Nephron progenitor cell (in vitro differentiated cells): ENCODE measurements at places on chromosomes 12 and 14.

DNA sequence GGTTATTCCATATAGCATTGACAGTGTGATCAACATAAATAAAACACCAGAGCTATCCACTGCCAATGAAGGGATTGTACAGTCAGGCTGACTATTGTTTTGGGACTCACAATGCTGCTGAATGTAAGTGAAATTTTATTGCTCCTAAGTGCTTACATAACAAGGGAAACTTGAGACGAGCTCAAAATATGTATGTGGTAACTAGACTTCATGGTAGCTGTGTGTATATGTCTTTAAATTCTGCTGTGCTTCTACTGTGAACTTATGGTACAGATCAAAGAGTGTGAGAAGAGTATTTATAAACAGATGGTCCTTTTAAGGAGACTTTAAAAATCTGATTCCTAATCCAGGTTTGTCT lies 6.9 kb downstream of the FLRT2 start:
- DNase-seq = no peak

DNA sequence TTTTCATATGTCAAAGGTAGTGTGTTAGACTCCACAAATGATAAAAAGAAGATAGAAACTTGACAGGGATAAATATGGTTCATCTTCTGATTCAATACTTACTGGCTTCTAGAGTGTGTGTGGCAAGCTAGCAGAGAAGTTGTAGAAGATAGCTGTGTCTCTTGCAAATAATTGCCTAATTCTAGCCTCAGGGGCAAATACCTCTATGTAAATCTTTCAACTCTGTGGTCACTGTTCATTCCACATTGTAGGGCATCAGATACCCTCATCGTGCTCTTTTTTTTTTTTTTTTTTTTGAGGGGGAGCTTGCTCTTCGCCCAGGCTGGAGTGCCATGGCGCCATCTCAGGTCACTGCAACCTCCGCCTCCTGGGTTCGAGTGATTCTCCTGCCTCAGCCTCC lies 1.7 kb downstream of the OLR1 start:
- DNase-seq = no peak

GRCh38 chr14:62181591-62181990 lies 419.4 kb downstream of the SNAPC1 start:
- DNase-seq = no peak

DNA sequence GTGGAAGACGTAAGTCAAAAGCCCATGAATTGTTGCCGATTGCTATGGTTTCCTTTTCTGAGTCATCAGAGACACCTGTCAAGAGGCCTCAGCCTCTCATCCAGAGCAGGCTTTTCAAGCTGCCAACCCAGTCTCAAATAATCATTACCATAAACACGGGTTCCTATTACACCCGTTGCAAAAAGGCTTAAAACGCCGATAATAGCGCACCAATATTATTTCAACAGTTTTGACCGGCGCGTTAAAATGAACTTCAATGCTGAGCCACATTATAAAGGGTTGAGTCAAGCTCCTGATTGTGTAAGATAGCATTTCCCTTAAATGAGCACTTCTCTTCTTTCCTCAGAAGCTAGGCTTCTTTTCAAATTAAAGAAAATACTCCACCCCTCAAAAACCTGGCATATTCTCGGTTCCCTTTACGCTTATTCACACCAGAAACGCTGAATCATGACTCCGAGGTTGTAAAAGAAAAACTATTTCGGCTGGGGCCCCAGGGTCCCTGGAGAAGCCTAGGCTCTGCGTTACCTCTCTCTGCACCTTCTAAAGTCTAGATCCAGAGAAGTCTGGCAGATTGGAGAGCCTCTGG lies 1.4 kb downstream of the TMTC1 start:
- DNase-seq = no peak

GRCh38 chr14:75200451-75200850 lies 24.0 kb upstream of the TMED10 start:
- DNase-seq = no peak

DNA sequence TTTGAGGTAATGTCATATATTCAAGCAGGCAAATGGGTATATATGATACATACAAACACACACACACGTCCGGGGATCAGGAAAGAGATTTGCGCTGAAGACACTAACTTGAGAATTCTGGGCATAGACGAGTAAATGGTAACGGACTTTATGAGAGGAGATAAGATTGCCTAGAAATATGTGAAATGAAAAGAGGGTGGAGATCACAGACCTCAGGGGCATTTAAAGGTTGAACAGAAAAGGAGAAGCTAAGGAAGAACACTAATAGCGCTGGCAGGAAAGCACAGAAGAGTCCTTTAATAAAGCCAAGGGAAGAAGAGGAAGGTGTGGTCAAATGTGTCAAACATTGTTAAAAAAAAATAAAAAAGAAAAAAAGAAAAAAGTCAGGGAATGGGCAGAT lies 13.1 kb downstream of the CRY1 start:
- DNase-seq = no peak

GRCh38 chr12:75606151-75606550 lies 94.7 kb upstream of the KRR1 start:
- DNase-seq = no peak

DNA sequence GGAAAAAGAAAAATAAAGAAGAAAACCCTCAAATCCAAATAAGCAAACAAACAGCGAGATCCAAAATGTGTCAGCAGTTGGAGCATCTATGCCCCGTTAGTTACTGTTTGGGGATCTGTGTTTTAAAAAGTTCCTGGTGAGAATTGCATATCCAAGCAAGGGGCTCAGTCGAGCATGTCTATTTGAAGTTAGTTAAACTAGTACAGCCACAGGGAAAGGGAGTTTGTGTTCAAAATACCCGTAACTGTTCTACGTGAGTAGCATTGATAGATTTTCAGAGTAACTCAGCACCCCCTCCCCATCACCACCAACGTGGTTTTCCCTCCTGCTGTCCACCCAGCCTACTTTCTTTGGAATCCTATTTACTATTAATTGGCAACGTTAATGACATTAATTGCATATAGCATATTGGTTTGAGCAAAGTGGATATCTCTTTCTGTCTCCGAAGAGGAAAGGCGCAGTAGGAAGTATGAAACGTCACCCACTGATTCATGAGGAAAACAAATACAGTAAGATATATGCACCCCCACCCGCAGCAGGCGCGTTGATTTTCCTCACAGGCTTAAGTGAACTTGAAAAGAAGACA lies 1.5 kb downstream of the NPAS3 start:
- DNase-seq = peak; percentile 6

DNA sequence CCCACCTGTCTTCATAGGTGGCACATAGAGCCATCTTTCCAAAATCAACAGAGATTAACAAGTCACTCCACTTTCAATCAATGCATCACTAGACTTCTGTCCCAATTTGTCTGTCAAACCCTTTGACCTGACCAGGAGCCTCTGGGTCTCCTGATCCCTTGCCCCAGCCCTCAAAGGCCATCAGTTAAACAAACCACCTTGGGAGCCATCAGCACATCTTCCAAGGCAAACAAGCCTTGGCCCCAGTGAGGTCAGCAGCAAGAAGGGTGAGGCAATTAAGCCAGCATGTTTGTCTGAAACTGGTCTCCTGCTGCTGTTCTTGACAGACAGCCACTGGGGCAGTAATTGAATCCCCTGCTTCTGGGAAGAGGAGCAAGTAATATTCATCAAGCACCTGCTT lies 742.8 kb upstream of the TBX3 start:
- DNase-seq = no peak

DNA sequence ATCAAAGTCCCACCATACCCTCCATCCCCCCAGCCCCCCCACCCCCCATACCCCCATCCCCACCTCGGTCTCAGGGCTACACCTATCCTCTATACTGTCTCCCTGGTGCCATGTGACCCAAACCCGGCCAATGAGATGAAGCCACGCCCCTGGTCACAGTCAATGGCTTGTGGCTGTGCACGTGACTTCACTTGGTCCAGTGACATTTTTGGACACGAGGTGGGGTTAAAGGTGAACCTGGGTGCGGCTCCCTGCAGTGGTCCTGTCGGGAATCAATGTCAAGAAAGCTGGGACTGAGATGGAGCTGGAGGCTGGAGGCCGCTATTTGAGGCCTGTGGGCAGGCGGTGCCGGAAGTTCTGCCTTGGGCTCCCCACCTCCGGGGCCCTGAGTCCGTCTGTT lies 100.7 kb upstream of the MAP1LC3B2 start:
- DNase-seq = no peak

- DNase-seq = no peak
Measured at GRCh38 chr12:84601483-84601882, 311.1 kb downstream of the SLC6A15 start.

GRCh38 chr14:77120771-77121743 lies 20.5 kb downstream of the ZDHHC22 start:
- DNase-seq = no peak

- no peak for DNase-seq
Measured at GRCh38 chr14:68784978-68785533, 7.8 kb downstream of the ZFP36L1 start.

DNA sequence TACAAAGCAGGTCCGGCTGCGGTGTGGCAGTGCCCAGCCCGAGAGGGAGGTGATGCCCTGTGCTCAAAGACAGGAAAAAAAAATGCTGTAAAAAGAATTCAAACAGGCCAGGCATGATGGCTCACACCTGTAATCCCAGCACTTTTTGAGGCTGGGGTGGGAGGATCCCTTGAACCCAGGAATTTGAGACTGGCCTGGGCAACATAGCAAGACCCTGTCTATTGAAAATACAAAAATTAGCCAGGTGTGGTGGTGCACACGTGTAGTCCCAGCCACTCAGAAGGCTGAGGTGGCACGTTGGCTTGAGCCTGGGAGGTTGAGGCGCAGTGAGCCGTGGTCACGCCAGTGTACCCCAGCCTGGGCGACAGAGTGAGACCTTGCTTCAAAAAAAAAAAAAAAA lies 26.4 kb downstream of the DNAH10 start:
- DNase-seq = no peak

DNA sequence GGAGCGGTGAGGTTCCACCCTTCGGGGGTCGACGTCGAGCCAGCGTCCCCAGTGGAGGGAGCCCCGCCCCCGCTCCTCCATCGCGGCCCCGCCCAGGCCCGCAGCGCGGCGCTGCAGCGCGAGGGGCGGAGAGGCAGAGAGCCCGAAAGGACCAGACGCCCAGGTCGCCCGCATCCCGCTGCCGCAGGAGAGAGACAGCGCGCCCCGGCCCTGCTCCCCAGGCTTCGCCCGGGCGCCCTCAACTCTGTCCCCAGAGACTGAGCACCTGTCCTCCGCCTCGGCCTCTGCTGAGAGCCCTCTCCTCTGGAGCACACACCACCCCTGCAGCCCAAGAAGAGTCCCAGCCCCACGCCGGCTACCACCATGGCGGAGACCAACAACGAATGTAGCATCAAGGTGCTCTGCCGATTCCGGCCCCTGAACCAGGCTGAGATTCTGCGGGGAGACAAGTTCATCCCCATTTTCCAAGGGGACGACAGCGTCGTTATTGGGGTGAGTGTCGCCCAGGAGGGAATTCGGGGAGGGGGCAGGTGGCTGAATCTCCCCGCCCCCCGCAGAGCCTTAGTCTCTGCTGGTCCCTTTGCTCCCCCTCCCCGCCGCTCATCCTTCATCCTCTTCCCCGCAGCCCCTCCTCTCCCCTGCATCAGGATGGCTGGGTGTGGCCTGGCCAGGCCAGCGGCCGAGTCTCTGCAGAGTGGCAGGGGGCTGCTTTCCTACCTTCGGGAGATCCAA lies at the start of gene KIF5A:
TSS of gene KIF5A (plus strand) at position 136 of the 732 bp plus-strand sequence. CDS start at position 364, 228 bp downstream.
- DNase-seq = peak; percentile 79

DNA sequence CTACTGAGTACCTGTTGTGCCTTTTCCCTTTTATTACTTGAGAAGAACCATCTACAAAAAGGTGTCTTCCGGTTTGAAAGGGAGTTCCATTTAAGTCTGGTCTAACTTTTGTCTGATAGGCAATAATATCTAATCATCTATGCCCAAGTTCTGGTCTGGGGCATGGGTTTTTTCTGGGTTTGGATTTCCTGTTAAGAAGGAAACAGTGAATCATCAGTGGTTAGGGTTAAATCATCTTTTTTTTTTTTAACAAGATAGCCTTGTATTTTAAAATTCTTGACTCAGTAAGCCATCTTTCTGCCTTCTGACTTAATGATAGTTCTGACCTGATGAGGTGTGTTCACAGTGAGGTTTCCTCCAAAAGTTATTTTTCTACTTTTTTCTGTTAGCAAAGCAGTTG lies 29.3 kb upstream of the CPNE8 start:
- DNase-seq = no peak
